ENCODE measurements at places on chromosomes 4 and X.

DNA sequence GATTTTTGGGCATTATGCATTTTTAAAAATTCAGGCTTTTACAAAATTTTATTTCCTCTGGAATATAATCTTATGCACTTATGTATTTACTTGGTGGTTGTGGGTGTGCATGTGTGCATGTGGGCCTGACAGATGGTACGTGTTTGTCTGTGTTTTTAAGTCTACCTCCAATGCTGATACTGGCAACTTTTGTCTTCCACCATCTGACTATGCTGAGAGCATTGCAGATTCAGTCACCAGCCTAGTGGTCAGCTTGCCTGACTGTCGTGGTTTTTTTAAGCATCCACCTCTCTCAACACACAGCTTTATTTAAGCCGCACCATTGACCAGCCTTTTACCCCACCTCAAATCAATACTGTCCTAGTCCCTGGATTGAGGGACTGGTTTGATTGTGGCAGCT lies 37.1 kb downstream of the FSTL5 start:
- DNase-seq, result no peak

GRCh38 chr4:23981328-23981727 lies 91.5 kb upstream of the PPARGC1A start:
- DNase-seq, result no peak

DNA sequence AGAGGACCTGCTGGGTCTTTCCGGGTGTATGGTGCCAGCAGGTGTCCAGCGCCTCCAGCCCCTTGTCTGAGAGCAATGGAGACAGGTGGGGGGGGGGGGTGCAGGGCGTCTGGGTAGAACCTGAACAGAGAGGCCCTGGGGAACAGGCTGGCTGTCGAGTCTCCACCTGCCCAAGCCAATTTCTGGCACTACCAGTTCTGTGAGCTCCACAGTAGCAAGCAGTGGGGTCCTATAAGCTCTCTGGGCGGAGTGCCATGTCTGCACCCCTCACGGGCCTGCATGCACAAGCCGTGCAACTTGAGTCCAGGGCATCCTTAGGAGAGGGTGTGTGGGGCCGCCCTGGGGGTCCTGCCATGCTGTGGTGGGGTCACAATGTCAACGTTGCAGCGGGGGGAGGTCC lies 10.1 kb upstream of the FGFR3 start:
- no peak for DNase-seq

DNA sequence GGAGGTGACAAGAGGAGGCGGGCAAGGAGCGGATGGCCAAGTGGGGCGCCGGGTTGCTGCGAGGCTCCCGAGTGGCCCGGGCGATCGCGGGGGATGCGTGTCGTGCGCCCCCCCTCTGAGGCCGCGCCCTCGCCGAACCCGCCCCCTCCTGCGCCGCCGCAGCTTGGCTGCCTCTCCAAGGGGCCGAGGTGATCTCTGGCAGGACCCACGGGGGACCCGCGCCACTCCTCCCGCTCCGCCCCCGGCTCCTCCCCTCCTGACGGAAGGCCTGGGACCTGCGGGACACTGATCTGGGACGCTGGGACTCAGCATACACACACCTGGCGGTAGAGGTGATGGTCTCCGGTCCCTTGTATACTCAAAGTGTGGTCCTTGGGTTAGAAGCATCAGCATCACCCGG lies 21.9 kb upstream of the FAM47C start:
- DNase-seq, result no peak

- DNase-seq, result no peak
Measured at GRCh38 chrX:138794246-138794645, 82.7 kb upstream of the FGF13 start.

DNA sequence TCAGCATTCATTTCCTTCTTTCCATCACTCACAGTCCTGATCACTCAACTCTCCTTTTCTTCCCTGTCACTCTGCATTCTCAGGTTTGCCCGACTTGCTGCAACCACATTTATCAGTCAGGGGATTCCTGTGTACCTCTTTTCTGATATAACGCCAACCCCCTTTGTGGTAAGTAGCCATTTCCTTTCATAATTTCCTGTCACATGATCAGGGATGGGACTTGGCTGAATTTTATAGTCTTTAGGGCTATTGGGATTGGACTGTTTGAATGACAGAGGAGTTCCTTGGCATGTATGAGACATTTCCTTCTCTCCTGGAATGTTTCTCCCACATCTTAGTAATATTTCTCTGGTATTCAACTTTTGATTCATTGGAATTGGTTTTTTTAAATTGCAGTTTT lies 11.0 kb downstream of the PGM2 start:
- DNase-seq, result no peak

GRCh38 chr4:154014407-154015321 lies 225.8 kb upstream of the SFRP2 start:
- no peak for DNase-seq

- DNase-seq, result no peak
Measured at GRCh38 chrX:106718709-106719108, 7.8 kb upstream of the RNF128 start.

DNA sequence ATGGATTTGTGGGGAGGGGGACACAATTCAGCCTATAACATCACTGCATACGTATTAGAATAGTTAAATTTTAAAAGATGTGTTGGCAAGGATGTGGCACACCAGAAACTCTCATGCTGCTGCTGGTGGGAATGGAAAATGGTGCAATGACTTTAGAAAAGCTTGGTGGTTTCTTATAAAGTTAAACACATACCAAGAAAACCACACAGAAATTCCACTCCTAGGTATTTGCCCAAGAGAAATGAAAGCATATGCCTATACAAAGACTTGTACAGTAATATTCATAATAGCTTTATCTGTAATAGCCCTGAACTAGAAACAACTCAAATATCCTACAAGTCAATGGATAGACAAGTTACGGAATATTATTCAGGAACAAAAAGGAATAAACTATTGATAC lies 71.3 kb upstream of the PDHA1 start:
- no peak for DNase-seq

DNA sequence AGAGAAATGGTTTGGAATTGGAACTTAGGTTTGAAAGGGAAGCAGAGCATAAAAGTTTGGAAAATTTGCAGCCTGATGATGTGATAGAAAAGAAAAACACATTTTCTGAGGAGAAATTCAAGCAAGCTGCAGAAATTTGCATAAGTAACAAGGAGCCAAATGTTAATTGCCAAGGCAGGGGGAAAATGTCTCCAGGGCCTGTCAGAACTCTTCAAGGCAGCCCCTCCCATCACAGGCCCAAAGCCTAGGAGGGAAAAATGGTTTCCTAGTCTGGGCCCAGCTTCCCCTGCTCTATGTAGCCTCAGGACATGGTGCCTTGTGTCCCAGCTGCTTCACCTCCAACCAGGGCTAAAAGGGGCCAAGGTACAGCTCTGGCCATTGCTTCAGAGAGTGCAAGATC lies 21.2 kb upstream of the DUSP21 start:
- DNase-seq, result no peak

- DNase-seq, result no peak
Measured at GRCh38 chrX:103017542-103017941, 46.4 kb downstream of the BEX1 start.

DNA sequence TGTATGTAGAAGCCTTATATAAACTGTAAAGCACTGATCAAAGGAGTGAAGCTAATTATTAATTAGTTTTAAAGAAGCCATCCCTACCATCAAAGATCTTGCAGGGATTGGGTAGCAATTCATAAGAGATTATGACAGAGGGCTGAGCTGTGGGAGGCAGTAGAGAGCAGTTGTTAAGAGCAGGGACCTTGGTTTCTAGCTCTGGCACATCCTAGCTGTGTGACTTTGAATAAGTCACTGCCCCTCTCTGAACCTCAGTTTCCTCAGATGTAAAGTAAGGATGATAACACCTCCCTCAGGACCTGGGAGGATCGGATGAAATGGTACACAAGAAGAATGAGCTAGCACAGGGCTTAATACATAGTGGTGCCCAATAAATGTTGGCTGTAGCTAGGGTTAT lies 45.4 kb downstream of the APLN start:
- DNase-seq, result no peak

GRCh38 chrX:109347632-109348031 lies 134.3 kb downstream of the GUCY2F start:
- DNase-seq, result peak; percentile 79

DNA sequence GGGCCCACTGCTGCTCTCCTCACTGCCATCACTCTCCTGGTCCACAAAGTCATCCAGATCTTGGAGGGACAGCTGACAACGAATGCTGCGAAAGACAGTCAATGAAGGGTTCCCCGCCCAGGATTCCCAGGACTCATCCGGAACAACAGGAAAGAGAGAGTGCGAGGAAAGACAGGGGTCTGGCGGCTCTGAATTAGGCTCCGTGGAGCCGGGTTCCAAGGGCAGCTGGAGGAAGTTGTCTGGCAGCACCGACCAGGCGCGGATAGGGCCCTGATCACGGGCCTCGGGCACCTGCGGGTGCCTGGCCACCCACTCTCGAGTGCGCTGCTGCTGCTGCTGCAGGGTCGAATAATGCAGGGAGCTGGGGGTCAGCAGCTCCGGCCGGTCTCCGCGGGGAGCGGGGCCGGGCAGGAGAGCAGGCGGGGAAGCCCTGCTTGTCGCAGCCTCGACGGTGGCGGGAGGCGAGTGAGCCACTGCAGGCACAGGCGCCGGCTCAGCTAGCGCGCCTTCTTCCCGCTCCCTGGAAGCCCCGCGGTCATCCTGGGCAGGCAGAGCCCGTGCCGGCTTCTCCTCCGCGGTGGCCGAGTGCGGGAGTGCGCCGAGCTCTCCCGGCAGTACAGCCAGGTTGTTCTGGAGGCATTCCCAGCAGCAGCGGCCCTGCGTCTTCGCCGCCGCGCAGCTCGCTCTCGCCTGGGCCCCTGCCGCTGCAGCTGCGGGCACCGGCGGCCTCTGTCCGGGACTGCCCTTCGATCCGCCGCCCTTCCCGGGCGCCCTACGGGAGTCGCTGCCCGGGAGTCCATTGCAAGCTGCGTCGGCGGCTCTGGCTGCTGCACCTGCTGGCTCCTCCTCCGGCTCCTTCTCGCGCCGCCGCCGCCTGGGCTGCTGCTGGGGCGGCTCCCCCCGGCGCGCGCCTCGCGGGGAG lies 1.1 kb downstream of the SOWAHB start:
- no peak for DNase-seq

GRCh38 chr4:179467878-179468277 lies 2025.6 kb upstream of the AGA start:
- no peak for DNase-seq

- peak; percentile 18 for DNase-seq
Measured at GRCh38 chr4:7539659-7540058, 104.9 kb upstream of the PSAPL1 start.

All from COLO829 (cell line).